Muscle of leg (tissue), 16 donors: ENCODE measurements at places on chromosomes 16 and 17. TPM values are rescaled to one million over a fixed set of nuclear protein-coding genes. Genes with fewer than 3 reads are reported as not detected.

PPP1R27 gene
- polyA plus RNA-seq: 24.9 TPM

KRTAP17-1 gene
- not detected for polyA plus RNA-seq

ZDHHC1 gene
- polyA plus RNA-seq: 22.8 TPM

- no peak for DNase-seq
These were observed 41.7 kb downstream of the DNAH17 start for GRCh38 chr17:78535273-78536197.

GRCh38 chr16:57807252-57807967 is 5.1 kb upstream of the KIFC3 start:
- no peak for DNase-seq

GRCh38 chr16:74232806-74233465 is 63.7 kb upstream of the PSMD7 start:
- no peak for DNase-seq

GRCh38 chr17:18261146-18261515 is 669 bp downstream of the MIEF2 start:
- DNase-seq: peak; percentile 59

GRCh38 chr16:69112285-69113129 is 7.1 kb downstream of the HAS3 start:
- peak; percentile 32 for DNase-seq

GRCh38 chr16:87160234-87160636 is 157.0 kb downstream of the C16orf95 start:
- peak; percentile 33 for DNase-seq

GRCh38 chr16:86508028-86508946 is 2.0 kb upstream of the FOXF1 start:
- no peak for DNase-seq

- DNase-seq: no peak
These were observed 38.8 kb downstream of the ERN1 start for GRCh38 chr17:64091116-64091515.

- peak; percentile 17 for DNase-seq
These were observed 46.1 kb downstream of the KCNJ16 start for GRCh38 chr17:70121126-70121525.

DNA sequence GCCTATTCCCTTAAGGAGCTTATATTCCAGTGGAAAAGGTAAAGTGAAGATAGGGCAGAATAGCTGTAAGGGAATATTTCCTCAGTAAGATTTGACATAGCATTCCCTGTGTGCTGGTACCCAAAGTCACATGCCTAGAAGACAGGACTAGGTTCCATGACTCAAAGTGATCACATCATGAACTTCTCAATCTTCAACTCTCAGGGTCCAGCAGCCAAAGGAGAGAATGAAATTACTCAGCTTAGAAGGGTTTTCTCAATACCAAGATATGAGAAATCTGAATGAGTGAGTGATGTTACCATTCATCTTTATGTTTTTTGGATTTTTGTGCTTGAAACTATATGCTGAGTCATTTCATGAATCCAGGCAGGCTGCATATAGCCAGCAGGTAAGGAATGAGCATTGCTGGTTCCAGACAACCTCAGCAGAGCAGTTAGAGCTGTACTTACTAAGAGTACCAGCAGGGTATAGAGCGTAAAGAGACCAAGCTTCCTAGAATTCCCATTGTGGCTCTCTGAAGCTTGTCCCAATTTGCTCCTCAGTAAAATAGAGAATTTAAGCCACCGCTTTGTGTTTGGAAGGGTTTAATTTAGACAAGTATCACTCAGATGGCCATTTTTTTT is 91.1 kb downstream of the ANKFN1 start:
- DNase-seq: no peak

- no peak for DNase-seq
These were observed 1.6 kb downstream of the STAC2 start for GRCh38 chr17:39223907-39224777.

GRCh38 chr16:28538733-28539596 is at the start of gene NUPR1:
Gene NUPR1 (minus strand): TSS chr16:28538974. CDS start chr16:28538907, 67 bp downstream.
- DNase-seq: peak; percentile 99
